AML-193 (cell line): ENCODE measurements at places on chromosomes 4 and X.

DNA sequence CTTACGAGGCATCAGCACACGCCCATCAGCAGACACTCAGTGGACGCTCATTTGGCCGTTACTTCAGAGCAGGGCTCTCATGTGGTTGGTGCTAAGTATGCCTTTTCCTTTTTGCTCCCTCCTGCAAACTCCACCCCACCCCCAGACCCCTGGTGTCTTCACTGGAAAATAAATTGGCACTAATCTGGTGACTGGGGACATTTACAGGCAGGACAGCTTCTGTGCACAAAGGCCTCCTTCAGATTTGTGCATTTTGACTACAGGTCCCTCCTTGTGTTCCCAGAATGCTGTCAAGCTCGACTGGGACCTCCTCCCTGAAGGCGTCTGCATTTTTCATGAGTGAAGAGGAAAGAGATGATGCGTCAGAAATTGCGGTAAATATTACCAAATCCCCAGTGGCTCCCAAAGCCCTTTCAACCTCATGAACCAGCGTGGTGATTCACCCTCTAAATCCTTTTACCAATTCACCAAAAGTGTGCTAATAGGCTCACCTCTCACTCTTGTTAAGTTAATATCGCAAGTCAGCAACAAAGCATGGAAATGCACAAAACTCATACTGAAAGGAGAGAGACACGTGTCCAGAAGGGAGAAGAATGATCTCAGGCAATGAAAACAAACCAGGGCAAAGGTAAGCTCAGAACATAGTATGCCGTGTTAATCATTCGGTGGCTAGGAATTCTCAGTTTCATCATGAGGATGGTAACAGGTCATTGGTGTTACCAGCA lies 119.0 kb downstream of the NKX6-1 start:
- DNase-seq: no peak

GRCh38 chrX:30973784-30974427 lies 84.9 kb upstream of the TAB3 start:
- DNase-seq: no peak

GRCh38 chr4:182434720-182435119 lies 191.5 kb downstream of the TENM3 start:
- no peak for DNase-seq

DNA sequence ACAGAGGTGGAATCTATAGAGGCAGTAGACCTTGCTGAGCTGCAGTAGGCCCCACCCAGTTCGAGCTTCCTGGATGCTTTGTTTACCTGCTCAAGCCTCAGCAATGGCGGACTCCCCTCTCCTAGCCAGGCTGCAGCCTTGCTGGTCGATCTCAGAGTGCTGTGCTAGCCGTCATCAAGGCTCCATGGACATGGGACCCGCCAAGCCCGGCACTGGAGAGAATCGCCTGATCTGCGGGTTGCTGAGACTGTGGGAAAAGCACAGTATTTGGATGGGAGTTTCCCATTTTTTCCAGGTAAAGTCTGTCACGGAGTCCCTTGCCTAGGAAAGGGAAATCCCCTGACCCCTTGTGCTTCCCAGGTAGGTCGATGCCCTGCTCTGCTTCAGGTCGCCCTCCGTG lies 124.8 kb upstream of the KLF8 start:
- no peak for DNase-seq

- DNase-seq: no peak
Observed at GRCh38 chr4:58983887-58984286, 1873.7 kb upstream of the IGFBP7 start.

DNA sequence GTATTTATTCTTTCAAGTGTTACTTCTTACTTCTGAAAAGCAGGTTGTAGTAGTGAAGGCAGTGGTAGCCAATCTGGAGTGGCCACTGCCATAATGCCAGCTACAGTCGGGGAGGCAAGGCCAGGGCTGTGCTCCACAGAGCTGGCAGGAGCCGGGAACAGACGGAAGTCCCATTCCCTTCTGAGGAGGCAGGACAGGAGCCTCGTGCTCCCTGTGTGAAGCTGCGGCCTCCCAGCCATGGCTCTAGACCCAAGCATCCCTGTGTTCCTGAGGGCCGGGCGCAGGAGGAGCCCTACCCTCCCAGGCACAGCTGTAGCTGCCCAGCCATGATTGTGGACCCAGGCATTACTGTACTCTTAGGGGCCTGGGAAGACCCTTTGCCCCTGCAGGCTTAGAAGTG lies 461.8 kb downstream of the ADGRL3 start:
- no peak for DNase-seq

DNA sequence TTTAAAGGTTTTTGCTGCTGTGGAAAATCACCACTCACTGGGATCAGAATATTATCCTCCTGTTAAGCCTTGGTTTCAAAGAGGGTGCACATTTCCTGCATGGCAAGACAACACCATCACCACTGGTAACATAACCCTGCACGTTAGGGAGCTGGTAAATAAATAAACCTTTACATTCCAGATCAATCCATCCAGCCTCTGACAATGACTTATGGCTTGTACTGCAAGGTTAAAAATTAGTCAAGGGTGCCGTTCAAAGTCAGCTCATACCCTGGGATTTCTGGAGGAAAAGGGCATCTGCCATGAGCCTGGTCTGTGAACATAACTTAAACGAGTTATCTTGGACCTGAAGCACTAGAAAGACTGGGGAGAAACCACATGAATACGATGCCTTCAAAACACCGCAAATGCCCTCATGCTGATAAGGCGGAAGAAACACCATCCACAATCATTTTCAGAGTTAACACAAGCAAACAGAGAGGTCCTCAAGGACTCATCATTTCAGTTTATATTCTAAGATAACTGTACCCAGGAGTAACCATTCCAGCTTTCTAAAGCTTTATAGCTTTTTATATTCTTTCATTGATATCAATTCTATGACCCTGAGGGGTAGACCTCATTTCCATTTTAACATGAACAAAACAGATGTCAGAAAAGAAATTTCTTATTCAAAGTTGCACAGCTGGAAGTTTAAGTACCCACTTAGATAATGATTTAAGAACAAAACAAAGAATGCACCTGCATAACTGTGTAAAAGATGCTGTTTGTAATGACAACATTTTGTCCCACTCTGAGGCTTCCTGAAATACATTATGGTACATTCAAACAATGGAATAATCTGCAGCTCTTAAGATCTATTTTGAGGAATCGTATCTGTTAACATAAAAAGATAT lies 103.1 kb downstream of the NPNT start:
- no peak for DNase-seq

DNA sequence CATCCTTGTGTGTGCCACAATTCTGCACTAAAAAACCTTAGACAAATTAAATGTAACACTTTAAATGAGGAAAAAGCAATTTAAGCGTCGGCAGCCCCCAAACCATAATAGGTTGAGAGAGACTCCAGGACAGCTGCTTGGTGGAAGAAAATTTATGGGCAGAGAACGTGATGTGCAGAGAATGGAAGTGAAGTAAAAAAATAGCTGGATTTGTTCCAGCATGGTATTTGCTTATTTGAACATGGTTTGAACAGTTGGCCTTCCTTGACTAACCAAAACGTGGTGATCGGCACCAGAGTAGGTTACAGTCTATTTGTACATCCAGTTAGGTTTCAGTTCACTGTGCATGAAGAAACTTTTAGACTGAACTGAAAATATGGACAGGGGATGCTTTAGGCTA lies 343.0 kb upstream of the CPEB2 start:
- no peak for DNase-seq

- DNase-seq: no peak
Observed at GRCh38 chr4:6990661-6991060, 52.5 kb upstream of the TADA2B start.

DNA sequence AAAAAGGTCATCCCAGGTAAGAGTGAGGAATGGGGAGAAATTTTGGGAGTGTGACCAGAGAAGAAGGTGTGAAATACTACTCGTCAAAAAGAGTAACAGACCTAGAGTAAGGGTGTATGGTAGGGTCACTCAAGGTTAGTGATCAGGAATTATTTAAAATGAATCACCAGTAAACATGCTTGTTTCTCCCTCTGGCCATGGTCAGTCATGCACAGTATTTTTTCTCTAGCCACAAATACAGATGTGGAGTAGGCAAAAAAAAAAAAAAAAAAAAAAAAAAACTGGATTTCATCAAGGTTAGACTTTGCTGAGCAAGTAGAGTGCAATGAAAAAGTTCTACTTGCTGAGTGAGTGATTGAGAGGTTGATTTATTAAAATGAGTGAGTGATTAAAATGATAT lies 34.2 kb upstream of the SLIT2 start:
- no peak for DNase-seq

DNA sequence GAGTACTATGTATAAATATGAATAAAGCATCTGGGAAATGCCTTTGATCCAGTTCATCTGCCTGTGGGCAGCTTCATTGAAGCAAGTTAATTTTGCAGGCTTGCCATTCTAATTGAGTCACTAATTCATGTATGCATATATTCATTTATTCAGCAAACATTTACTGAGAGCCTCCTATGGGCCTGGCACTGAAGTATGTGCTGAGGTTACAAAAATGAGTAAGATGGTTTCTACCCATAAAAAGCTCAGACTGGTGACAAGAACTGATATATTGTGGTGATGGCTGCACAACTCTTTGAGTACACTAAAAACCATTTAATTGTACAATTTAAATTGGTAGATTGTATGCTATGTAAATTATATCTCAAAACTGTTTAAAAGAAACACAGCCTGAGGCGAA lies 1.1 kb upstream of the MRPL1 start:
- no peak for DNase-seq

DNA sequence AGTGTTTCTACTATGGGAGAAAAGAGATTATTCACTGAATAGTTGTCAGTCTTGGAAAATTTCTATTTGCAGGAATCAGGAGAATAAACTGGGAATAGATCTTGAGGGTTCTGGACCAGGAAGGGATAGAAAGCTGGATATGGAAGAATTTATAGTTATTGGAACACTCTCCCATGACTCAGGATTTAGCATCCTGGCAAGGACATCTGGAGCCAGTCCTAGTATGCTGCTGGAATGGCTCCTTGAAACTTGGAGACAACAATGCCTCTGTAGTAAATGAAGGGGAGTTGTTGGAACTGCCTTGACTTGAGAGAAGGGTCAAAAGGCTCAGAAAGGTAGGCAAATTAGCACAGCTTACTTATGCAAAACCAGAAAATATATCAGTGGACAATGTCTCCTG lies 23.5 kb upstream of the THOC2 start:
- no peak for DNase-seq

DNA sequence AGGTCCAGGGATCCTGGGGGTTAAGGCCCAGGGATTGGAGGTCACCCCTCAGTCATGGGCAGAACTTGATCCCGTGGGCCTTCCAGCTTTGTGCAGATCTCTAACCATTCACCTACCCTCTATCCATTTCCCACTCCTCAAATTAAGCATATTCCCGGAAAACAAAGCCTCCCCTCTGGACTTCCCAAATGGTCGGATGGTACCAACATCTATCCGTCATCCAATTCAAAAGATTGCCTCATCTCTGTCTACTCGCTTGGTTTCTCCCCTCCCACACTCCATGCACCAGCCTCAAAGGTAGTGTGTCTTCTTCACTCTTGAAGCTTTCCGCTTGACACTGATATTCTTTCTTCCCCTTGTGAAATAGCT lies 473 bp upstream of the BCLAF3 start:
- no peak for DNase-seq

- no peak for DNase-seq
Observed at GRCh38 chr4:6758728-6759127, 23.8 kb upstream of the KIAA0232 start.

GRCh38 chr4:79678472-79679202 lies 270.6 kb upstream of the GK2 start:
- no peak for DNase-seq
